ENCODE measurements at places on chromosomes 16 and 17.

DNA sequence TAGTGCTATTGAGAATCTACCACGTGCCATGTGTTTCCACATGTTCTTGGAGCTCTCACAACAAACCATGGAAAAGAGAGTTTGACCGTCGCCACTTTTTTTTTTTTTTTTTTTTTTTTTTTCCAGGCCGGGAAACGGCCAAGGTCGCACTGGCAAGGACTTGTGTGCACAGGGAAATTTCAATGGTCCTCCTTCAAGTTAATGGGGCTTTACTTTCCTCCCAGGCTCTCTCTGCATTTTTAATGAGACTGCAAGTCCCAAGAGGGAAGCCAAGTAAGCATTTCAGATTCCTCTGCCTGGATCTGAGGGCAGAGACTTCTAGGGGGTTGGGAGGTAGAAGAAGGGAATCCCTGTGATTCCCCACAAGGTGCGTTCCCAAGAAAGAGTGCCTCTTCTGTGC, 94.7 kb upstream of the MPHOSPH6 start:
- DNase-seq: no peak

DNA sequence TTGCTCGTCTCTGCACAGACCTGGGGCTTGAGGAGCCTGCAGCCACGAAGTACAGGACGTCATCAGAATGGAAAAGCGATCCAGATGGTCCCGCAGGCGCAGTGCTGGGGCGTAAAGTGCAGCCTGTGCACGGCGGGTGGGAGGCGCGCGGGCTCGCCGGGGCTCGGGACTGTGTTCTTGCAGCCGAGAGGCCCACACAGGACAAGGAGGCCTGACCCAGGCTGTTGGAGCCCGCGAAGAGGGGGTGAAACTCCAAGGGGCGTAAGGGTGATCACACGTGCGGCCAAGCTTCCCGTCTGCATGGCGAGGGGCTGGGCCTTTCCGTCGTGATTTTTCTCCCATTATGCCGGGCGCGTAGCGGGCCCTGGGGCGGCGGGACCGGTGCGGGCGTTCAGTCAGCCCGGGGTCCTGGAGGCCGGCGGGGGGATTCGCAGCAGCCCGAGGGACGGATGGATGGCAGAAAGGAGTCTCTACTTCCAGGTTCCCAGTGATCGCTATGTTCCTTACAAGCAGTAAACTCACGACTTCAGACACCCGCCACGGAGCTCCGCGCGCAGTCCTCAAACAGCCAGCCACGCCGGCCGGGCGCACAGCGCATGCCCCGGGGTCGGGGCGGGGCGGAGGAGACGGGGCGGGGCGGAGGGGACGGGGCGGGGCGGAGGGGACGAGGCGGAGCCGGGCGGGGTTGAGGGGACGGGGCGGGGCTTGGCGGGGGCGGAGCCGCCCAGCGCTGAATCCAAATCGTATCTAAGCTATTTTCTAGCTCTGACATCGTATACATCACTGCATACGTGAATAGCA, 141.0 kb upstream of the KCNJ18 start:
- DNase-seq: peak; percentile 72

DNA sequence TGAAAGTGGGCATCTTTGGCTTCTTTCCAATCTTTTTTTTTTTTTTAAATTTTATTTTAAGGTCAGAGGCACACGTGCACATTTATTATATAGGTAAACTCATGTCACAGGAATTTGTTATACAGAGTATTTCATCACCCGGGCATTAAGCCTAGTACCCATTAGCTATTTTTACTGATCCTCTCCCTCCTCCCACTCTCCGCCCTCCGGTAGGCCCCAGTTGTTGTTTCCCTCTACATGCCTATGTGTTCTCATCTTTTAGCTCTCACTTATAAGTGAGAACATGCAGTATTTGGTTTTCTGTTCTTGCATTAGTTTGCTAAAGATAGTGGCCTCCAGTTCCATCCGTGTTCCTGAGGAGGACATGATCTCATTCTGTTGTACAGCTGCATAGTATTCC, 108.5 kb downstream of the CYB561 start:
- DNase-seq: no peak

GRCh38 chr17:10739386-10739785, 9.6 kb upstream of the TMEM220 start:
- DNase-seq: no peak

GRCh38 chr17:1173432-1174262, 6.1 kb downstream of the ABR start:
- no peak for DNase-seq

DNA sequence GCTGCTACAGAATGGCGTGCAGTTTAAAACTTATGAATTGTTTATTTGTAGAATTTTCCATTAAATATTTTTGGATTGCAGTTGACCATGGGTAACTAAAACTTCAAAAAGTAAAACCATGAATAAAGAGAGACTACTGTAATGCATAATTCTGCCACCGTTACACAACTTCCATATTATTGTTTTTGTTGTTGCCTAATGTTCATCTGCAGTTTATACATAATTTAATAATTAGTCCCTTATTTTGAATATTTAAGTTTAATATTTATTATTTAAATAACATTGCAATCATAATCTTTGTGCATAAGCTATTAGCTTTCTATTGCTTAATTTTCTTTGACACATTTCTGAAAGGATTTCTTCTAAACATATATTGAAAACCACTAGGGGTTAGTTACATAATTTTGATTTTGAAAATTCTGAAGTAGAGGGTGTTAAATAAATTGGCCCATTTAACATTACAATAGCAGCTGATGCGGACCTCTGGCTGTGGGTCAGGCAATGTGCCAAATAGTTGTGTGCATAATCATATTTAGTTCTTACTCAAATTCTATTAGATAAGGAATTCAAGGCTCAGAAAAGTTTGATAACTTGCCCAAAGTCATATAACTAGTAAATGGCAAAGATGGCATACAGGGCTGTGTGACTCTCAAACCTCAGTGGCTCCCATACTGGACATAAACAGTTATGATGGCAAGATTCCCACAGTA, 31.1 kb downstream of the PPM1E start:
- DNase-seq: no peak

GRCh38 chr16:77838597-77839255, 50.4 kb downstream of the VAT1L start:
- DNase-seq: no peak

- no peak for DNase-seq
Measured at GRCh38 chr16:56728980-56729734, 772 bp upstream of the NUP93 start.

- DNase-seq: no peak
Measured at GRCh38 chr17:74882517-74883240, 9.9 kb upstream of the FDXR start.

- DNase-seq: no peak
Measured at GRCh38 chr16:86031141-86031678, 132.2 kb downstream of the IRF8 start.

- peak; percentile 2 for DNase-seq
Measured at GRCh38 chr17:38914741-38915638, 10.4 kb upstream of the LASP1NB start.

DNA sequence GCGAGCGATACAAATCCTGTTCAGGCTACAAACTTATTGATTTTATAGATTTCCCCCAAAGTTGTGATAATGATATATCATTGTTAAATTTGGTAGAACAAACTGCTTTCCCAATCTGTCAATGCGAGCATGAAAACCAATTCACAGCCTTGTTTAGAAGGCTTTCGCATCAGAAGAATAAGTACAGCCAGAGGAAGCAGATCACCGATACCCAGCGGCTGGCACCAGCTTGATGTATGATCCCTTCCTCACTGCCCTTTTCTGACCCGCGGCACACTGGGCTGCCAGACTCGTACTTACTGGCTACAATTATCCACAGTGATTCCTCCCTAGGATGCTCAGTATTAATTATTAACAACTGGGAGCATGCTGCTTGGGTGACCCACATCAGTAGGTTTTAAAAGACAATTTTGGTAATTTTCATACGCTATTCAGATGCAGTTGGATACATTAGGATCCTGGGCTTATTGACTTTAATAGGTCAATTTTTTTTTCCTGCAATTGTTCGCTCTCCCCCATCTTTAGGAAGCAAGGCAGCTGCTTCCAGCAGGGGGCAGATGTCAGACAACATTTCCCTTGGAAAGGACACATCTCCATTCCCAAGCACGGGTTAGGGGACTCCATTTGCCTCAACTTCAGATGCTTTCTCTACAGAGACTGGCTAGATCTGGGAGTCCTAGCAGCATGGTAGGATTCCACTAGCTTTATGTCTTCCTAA, 582.7 kb upstream of the PSMD7 start:
- peak; percentile 1 for DNase-seq

- no peak for DNase-seq
Measured at GRCh38 chr17:219696-220095, 38.2 kb upstream of the DOC2B start.

DNA sequence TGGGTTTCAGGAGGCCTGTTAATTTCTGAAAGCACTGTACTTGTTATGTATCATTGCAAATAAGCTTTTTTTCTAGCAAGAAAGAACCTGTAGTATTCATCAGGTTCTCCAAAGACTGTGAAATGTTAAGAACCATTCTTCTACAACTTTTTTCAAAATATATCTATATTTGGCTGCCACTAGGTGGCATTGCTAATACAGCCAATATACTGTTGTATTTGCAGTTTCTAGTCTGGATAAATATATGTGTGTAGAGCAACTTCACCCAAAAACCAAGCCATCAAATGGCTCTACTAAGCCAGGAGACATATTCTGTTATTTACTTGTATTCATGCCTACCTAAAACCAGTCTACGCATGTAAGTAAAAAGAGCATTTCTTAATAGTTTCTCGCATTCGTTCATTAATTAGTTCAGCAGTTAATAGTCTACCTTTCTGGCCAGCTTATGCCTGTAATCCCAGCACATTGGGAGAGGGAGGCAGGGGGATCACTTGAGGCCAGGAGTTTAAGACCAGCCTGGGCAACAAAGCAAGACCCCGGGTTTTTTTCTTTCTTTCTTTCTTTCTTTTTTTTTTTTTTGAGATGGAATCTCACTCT, 39.5 kb downstream of the VMP1 start:
- no peak for DNase-seq

DNA sequence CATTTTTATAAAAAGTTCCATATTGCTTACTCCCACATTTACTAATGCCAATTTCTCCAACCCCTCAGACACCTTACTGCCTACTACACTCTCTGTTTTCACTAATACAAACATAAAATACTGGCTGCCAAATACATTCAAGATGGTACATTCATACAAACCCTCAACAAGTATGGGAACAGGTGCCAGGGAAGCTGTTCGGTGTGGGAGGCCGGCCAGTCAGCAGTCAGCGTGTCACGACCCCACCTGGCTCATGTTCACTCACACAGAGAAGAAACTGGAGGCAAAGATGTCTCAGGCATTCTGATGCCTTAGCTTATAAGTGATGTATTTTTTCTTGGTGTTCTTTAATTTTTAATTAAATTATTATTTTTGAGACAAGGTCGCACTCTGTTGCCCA, 42.4 kb upstream of the TRAP1 start:
- no peak for DNase-seq

- no peak for DNase-seq
Measured at GRCh38 chr16:89853306-89853993, 19.9 kb upstream of the TCF25 start.

GRCh38 chr16:82891424-82891823, 264.7 kb downstream of the CDH13 start:
- no peak for DNase-seq

DNA sequence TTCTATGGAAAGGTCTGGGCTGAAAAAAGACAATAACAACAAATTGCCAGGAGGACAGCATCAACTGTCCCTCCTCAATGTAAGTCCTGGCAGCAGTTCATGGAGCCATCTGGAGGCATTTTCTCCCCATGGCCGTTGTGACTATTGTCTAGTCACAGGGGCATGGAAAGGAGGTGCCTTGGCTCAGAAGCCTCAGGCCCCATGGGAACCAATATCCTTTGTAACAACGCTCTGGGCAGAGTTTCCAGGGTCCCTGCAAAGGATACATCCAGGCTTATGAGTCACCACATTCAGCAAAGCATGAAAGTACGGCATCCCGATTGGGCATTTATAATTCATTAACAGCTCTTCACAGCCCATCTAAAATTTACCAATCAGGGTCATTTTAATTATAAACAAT, 85.2 kb downstream of the GLG1 start:
- DNase-seq: no peak

- DNase-seq: no peak
Measured at GRCh38 chr16:88636488-88637265, 1.7 kb upstream of the IL17C start.

DNA sequence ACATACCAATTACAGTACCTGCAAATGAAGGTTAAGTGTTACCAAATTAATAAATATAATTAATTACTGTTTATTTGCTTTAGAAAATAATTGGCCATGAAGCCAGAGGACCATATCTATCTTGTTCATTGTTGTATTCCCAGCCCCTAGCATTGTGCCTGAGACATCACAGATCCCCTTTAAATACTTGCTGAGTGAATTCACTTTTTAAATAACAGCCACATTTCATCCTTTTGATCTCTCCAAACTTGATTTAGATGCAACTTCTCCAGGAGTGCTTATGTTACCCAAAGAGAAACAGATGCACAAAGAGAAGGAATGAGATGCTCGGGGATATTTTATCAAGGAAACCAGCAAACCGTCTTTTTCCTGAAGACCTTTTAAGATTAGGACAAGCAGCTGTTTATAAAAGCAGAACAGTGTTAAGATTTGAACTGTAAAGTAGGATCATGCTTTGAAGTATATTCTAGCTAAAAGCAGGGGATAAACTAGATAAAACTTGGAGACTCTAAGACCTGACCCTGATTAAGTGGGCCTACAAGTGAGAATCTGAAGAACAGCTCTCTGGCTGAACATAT, 66.3 kb downstream of the CHD9 start:
- no peak for DNase-seq

DNA sequence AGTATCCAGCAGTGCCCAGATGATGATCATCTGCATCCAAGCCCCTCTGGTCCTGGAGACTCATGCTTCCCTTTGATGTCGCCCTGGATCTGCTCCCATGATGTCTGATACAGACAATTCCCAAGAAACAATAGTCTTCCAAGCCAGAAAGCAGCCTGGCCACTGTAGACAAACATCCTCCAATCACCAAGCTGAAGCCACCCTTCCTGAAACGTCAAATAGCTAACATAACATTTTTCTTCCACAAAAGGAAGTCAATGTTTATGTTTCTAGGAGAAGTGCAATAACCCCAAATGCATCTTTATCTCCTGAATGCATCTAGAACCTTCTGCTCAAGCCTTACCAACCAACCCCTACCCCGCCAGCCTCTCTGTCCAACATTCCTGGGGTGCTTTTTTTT, 1.2 kb upstream of the DPEP2 start:
- no peak for DNase-seq

DNA sequence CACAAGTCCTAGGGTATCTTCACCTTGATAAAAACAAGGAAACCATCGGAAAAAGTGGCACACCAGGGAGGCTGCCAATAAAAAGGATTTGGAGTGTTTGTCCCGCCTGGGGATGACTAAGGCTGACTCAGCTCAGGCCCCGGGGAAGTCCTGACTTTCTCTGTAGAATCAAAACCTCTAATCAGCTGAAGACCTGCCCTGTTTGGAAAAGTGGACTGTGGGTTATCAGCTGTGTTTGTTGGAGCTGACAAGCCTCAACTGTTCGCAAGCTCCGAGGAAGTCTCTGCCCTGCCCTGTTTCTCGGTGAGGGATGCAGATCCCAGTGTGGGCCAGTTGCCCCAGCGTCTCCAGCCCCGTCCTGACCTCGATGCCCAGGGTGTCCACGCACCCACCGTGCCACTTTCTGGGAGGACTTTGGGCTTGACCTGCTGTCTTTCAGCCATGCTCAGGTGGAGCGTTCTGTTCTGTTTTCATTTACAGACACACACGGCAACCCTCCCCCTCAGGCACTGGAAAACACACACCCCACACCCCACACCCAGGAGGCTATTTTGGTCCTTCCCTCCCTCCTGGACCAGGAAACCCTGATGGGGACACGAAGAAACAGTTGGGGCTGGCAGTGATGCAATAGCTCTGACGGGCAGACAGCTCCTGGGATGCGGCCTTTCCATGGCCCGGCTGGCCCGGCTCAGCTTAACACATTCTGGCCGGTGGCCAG, 27.6 kb upstream of the PITPNA start:
- DNase-seq: peak; percentile 40
